Activated CD4-positive, alpha-beta T cell treated with anti-CD3 and anti-CD28 coated beads, Interleukin-2, amount 10 ng/mL, durations not matched to agents 7 days and 5 days (primary cell): ENCODE measurements at places on chromosomes 5 and 9.

DNA sequence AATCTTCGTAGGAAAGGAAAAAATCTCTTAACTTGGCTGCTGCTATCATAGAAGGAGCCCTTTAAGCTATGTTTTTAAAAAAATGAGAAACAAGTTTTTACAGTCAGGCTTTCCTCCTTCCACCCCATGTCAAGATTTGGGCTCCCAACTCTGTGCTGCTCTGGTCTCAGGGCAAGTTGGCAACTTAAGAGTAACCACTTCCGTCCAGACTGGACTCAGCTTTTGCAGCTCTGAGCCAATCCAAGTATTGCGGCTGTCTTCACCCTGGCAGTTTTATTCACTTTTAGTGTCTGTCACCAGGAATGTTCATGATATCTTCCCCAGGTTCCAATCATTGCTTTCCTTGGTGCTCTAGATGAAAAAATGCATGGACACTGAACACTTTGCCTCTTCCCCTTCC, 115.9 kb upstream of the GAS1 start:
- DNase-seq = no peak

DNA sequence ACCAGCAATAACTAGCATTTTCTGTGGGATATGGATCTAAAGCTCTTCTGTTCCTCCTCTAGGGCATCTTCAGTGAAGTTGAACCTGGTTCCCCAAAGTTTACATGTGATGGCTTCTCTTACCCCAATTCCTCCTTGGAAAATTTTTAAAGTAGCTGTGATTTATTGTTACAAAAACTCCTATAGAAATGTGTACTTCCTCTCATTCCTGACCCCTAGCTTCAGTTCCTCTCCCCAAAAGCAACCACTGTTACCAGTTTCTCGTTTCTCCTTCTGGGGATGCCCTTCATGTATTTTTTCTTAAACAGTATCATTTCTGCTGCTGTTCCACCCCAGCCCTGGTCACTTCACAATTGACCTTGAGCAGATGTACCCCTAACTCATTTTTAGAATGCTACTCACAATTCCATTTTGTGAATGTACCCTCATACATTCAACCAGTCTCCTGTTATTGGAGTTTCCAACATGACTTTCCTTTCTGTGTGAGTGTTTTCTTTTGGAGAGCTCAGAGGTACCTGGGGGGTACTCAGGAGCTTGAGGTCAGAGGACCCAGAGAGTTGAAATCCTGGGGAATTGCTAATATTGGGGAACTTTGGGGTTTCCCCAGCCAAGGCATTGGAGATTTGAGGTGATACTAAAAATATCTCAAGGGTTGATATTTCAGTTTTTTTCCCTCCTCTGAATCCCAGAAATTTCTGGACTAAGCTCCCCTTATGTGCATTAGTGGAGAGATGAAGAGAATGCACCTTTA, 18.6 kb upstream of the GLRX start:
- no peak for DNase-seq

GRCh38 chr9:133788819-133789717, 50.9 kb upstream of the SARDH start:
- DNase-seq = no peak

- DNase-seq = no peak
These were observed 190.5 kb downstream of the AOPEP start for GRCh38 chr9:94916956-94917355.

DNA sequence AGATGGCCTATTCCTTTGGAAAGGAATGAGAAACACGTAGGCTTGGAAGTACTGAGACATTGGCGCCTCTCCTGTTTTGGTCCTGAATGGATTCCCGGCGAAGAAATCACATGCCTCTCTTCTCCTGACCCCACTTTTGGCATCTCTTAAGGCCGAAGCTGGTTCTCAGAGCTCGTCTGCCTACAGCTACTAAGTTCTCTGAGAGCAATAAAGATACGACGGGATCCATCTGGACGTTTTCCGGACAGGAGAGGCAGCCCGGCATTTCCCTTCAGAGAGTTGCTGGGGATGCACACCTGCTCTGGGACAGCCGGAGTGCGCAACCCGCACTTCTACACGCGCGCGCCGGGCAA, 336.8 kb upstream of the PUM3 start:
- no peak for DNase-seq

DNA sequence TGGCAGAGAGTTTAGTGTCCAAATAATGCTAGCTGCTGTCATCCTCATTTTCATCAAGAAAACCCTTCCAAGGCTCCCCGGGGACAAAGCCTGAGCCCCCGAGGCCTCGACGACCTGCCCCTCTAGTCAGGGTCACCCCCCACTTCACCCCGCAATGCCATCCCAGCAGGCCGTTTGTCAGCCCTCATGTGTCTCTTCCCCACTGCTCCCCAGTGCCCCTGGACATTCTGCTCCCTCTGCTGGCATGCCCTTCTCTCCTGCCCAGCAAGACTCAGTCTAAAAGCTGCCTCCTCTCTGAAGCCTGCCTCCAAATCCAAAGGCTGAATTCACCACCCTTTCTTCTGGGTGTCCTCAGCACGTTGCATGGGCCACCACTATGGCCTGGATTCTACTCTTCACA, 59.3 kb downstream of the PAX5 start:
- DNase-seq = no peak

DNA sequence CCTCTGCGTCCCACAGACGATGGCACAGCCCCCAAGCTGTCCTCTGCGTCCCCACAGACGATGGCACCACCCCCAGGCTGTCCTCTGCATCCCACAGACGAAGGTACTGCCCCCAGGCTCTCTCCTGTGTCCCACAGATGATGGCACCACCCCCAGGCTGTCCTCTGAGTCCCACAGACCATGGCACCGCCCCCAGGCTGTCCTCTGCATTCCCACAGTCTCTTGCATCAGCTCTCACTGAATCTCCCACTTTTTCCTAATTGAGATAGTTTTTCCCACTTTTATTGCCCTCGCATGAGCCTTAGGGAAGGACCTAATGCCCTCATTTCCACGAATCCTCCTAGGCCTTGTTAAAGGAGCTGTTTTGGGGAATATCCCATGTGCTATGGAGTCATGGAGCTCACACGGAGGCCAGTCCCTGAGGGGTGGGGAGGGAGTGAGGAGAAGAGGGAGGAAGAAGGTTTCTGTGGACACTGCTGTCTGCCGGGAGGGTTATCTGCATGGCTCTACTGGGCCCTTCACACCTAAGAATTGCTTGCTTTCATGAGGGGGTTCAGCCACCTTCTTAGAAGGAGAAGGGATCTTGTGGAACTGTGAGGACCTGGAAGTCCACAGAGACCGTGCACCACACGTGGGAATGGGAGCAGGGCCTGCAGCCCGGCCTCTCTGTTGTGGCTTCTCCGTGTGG, 58.2 kb upstream of the PTCH1 start:
- no peak for DNase-seq

DNA sequence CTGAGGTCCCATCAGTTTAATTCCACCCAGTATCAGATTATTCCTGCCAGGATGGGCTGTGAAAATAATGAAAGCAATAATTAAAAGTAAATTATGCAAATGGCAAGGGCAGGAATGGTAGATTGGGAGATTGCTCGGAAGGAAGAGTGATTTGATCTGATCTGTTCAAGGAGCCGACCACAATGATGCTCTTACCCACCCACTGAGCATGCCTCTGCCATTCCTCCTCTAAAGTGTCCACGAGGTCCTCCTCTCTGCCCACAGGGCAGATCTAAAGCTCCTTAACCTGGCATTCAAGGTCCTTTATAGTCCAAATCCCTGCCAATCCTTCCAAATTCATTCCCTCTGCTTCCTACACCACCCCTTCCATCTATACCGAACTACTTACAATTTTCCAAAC, 147.8 kb downstream of the TTLL11 start:
- DNase-seq = no peak

DNA sequence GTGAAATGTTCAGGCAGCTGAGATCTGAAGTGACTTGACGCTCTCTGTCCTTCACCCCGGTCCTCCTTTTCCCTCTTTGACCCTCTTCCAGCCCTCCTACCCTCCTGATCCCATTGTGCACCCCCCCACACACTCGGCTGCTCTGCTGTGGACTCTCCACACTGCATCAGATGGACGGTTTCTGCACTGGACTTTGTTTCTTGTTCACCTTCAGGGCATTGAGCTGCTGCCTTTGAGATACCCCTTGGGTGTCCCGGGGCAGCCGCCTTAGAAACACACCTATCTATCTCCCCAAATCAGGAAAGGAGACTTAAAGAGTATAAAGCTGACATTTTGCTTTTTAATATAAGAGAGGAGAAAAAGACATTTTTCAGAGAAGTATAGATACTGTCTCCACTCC, 27.5 kb downstream of the AMBP start:
- no peak for DNase-seq

DNA sequence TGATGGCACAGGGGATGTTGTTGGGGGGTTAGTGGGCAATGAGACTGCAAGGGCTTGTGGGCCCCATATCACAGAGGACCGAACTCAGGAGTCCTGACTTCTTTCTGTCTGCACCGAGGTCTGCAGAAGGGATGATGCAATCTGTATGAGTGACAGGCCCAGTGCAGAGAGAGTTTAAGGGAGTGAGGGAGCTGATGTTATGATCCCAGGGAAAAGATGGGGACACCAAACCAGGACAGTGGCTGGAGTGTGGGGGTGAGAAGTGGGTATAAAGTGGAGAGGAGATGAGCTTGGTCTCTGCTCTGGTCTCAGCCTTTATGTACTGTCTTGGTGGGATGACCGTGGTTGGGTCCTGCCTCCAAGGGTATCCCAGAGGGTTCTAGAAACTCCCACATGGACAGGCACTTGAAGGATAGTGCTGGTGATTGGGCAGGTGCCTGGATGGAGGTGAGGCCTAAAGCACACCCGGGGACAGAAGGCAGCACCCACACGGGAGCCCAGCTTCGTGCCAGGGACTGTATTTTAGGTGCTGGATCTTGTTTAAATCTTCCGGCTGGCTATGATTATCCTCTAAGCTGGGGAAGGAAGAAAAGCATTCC, 21.9 kb downstream of the GSN start:
- DNase-seq = no peak

- DNase-seq = no peak
These were observed 10.0 kb upstream of the SHISAL2B start for GRCh38 chr5:64680289-64680688.

DNA sequence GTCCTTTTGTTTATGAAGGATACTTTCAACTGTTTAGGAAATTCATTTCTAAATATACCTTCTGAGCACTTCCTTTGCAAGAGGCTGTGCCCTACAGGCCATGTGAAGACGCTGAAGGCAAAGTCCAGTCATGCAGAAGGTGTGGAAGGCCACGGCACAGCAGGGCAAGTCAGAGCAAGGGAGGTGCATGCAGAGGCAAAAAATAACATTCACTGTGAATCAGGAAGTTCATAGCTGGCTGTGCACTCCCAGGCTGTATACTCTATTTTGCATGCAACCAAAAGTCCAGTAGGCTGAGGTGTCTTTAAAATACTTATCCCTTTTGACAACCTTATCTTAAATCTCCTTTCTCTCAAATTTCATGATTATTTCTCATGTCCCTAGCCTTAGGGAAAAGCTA, 50.3 kb downstream of the GNAQ start:
- DNase-seq = no peak

GRCh38 chr9:111874500-111874899, 22.1 kb upstream of the UGCG start:
- no peak for DNase-seq

GRCh38 chr9:23822261-23823169, 3.5 kb downstream of the ELAVL2 start:
- DNase-seq = no peak

GRCh38 chr9:129172816-129173215, 5.2 kb downstream of the IER5L start:
- DNase-seq = no peak

DNA sequence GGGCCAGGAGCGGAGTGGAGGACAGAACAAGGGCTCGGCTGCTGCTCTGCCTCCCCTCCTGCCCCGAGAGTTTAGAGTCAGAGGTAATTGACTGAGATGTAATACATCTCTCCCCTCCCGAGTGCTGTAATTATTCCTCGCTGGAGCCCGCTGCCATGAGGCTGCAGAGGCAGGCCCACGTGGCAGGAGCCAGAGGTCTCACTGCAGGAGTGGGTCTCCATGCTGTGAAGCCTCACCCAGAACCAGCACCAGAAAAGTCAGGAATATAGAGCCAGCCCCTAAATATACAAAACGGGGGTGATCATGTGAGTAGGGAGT, 2.5 kb downstream of the FAM163B start:
- DNase-seq = no peak

DNA sequence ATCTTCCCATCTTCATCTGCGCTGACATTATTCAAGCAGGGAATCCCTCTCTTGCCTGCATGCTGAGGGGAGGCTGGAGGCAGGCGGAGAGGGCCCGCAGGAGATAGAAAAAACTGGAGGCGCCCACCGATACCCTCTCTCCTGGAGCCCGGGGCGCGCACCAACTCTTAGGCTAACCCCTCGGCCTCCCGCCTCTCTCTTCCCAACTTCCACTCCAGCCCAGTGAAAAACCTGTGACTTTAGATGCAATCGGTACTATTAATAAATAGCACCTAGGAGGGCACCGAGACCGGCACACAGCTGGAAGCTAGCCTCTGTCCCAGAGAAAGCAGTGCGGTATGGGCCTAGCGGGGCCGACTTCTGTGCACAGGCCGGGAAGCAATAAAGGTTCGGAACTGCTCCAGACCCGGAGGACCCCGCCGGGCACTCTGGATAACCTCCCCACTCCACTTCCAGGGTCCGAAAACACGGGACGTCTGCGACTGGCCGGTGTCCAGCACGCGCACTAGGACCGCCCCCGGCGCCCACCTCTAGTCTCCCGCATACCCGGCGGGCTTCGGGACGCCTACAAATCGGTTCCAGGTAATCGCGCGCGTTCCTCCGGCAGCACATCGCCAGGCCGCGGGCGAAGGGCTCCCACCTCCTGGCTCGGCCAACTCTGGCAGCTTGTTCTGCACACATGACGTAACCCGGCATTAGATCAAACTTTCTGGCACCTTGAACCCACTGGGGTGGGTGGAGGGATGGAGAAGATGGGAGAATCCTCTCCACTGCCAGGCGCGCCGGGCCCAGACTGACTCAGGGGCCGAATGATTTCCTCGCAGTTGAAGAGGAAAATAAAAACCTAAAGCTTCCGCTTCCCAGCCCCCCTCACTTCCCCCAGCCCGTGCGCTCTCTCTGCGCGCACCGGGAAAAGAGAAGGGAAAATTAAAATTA, 1.4 kb downstream of the EFNA5 start:
- no peak for DNase-seq
